ENCODE measurements at places on chromosomes 4 and X.
A peak's percentile ranks its signal among the peaks of the same experiment; 100 is the strongest.

DNA sequence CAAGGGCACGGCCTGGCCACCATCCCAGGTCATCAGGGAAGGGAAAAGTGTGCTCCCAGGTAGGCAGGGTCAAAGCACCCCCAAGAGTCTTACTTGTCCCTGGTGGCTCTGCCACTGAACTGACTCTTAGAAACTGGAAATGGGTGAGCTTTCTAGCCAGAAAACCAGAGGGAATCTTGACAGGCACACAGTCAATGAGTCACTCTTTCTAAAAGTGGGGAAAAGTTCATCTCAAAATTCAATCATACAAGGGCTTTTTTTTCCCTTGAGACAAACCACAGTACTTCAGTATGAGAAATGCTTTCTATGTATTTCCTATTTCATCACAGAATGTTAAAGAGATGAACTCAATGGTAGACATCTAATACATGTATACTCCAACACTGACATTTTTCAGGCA is 12.5 kb downstream of the HPF1 start:
- no peak for DNase-seq

GRCh38 chr4:186901850-186902249 is 178.2 kb upstream of the FAT1 start:
- no peak for DNase-seq

- DNase-seq: no peak
These were observed 278.0 kb upstream of the DKK2 start for GRCh38 chr4:107314156-107314555.

DNA sequence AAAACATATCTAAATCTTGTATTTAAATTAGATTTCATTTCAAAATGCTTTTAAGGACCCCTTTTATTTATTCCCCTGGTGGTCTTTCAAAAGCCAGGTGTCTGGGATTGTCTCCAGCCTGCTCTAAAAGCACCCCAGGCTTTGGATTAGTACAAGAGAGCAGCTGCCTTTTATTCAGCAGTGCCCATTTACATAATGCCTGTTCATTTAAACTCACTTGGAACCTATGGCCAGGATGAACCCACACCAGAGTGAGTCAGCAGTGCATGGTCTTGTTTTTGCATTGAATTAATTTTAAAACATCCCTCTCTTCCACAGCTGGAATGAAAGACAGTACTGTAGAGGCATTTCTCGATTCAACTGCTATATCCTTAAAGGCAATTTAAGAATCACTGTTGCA is 64.1 kb upstream of the TENM3 start:
- no peak for DNase-seq

GRCh38 chr4:37719021-37719420 is 32.8 kb upstream of the RELL1 start:
- DNase-seq: no peak

- DNase-seq: no peak
These were observed 33.6 kb downstream of the TBC1D14 start for GRCh38 chr4:6943012-6943884.

DNA sequence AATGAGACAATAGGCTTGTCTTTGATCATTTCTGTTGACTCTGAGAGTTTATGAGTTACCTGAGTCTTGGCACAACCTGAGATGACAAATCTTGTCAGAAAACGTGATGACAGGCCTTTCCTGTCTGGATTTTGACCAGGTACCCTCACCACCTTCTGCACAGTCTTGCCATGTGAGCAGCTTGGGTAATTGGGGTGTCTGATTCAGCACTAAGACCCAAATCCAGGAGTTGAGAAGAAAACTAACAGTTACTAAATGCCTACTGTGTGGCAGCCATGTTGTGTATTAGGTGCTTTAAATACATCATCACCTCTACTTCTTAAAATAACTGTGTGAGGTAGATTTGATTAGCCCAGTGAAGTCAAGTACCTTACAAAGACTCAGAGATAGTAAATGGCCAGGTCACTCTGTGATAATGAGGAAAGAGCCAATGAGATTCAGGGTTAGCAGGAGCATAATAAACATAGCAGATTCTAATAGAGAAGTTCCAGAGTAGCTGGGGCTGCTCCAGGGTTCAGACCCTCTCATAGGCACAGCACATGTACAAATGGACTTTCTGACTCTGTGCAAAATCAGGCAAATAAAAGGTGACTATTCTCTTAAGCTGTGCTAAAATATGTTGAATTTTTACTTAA is 2.8 kb downstream of the EREG start:
- no peak for DNase-seq

DNA sequence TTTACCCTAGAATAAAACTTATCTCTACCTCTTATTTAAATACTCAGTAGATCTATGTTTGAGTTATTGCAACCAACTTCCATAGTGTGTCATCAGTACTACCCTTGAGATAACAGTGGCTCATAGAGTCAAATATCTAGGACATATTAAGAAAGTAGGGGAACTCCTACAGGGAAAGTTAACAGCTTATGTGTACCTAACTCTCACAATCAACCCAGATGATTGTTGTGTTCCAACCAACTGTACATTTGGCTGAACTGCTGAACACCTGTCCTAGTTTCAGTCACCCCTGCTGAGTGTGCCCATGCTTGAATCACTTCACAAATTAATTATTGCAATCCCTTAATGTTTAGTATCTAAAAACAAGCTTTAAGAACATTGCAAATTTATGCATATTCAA is 244.2 kb upstream of the GRID2 start:
- DNase-seq: no peak

GRCh38 chrX:46903458-46904242 is 8.6 kb upstream of the JADE3 start:
- peak; percentile 38 for DNase-seq

DNA sequence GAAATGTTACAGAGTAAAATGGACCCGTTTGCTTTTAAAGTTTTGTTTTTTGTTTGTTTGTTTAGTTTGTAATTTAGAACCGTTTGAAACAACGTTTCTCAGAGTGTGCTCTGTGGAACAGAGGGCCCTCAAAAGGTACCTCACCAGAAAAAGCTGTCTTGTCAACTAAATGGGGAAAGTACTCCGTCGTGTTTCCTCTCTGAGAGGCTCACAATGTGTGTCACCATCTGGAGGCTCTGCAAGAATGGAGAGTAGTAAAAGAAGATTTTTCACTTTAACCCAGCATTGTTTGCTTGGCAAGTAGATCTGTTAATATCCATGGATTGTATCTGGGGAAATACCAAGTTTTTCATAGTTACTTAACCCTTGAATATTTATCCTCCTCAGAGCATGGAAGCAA is 1.5 kb upstream of the ENPEP start:
- DNase-seq: no peak

GRCh38 chrX:12610079-12610478 is 181.1 kb upstream of the PRPS2 start:
- no peak for DNase-seq
